ENCODE measurements at places on chromosomes 4 and X.

DNA sequence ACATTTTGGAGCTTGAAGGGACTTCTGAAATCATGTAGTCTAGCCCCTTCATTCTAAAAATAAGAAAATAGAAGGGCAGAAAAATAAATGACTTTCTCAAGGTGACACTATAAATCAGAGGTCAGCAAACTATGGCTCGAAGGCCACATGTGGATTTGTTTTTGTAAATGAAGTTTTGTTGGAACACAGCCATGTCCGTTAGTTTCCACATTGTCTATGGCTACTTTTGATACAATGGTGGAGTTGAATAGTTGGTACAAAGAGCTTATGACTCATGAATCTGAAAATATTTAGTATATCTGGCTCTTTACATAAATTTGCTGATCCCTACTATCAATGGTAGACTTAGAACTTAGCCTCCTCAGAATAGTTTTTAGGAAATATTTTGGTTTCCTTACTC, 302.4 kb upstream of the PRPS2 start:
- DNase-seq, result no peak

GRCh38 chr4:144801731-144802130, 155.8 kb downstream of the HHIP start:
- no peak for DNase-seq

DNA sequence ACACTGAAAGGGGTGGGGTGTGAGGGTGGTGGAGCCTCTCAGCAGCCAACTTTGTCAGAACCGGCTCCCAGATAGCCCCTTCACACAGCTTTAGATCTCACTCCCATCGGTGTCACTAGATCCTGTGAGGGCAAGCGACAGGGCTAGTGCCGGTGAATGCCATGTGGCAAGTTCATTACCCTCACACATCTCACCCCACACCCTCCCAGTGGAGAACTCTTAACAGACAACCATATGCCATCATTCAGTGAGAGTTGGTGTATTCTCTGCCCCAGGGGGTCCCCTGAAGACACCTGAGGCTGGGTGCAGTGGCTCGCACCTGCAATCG, 15.3 kb downstream of the SEPTIN6 start:
- no peak for DNase-seq

DNA sequence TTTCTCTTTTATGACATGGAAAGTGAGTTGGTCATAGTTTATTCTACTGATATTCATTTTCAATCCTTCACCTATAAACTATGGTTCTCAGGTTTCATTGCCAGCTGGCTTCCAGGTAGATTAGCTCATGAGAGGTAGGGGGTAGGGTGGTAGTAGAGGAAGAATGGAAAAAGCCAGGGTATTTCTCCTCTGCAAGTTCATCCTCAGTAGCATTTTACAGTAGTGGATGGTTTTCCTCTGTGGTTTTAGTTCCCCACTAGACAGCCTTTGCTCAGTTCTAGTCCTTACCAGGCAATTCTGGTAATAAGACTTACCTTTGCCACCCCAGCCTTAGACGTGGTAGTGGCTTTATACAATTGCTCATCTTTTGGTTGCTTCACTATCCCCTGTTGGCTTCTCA, 8.9 kb upstream of the NAA11 start:
- no peak for DNase-seq

- DNase-seq, result no peak
These were observed 8.0 kb downstream of the GASK1B start for GRCh38 chr4:158164768-158165213.

DNA sequence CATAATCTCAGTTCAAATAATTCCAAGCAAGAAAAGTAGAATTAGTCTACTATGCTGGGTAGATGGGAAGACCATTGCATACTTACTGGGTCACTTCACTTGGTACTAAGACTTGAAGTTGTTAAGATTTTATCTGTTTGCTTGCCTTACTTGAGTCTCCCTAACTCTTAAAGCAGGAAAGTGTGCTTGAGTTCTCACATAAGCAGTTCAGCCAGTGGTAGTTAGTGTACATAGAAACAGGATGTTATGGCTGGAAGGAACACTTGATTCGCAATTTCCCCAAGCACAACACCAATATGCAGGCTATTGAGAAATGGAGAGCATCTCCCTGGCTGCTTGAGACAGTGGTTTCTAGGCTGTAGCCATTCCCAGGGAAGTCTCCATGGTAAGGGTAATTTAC, 176.1 kb downstream of the MSL3 start:
- no peak for DNase-seq

- no peak for DNase-seq
These were observed 160.0 kb downstream of the SPCS3 start for GRCh38 chr4:176479767-176480166.

DNA sequence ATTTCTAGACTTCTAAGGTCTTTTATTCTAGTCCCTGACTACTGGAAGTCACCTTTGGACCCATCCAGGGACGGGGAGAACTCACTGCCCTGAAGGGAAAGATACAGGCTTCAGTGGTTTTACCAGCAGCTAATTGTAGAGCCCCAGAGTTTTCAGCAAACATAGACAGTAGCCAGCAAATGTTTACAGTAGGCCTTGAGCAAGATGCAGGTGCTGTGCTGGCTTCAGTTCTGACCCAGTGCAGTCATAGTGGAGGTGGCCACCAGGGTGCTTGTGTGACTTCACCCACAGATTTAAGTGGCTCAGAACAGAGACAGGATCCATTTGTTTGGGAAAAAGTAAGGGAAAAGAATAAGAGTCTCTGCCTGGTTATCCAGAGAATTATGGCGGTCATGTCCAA, 384.4 kb upstream of the AR start:
- DNase-seq, result no peak

DNA sequence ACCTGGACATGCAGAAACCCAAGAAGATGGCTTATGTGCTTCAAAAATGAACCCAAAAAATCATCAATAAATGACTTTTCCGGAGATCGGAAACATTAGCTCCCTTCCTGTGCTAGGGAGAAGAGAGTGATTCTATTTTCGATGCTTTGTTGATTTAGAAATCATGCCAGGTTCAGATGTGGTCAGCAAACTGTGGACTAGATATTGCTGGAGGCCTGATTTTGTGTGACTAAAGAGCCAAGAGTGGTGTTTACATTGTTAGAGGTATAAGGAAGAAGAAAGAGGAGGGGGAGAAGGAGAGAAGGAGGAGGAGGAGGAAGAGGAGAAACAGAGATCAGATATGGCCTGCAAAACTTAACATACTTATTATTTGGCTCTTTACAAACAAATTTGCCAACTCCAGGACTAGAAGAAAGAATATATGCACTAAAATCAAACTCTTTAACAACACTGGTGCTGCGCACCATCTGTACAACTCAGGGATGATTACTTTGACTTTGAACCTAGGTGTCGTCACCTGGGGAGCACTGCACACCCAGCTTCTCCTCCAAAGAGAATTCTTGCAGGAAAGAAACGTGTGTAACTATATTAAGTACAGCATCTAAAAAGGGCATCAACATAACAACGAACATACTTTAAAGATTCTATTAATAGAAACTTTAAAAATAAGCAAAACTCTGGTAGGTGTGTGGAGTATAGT, 664.9 kb upstream of the LCORL start:
- DNase-seq, result no peak

GRCh38 chr4:827209-828081, 1.5 kb upstream of the CPLX1 start:
- no peak for DNase-seq

DNA sequence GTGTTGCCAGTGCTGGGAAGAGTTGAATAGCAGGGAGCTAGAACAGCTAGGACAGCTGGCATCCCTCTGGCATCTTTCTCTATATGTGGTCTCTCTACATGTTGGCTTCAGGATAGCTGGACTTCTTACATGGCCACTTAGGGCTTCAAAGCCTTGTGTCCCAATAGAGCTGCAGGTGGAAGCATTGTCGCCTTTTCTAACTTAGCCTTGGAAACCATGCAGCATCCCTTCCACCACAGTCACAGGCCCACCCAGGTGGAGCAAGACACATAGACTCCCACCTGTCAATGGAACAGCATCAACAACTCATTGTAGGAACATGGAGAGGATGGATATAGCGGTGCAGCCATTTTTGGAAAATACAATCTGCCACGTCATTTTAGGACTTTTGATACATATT, 149.0 kb downstream of the AASDH start:
- DNase-seq, result no peak

DNA sequence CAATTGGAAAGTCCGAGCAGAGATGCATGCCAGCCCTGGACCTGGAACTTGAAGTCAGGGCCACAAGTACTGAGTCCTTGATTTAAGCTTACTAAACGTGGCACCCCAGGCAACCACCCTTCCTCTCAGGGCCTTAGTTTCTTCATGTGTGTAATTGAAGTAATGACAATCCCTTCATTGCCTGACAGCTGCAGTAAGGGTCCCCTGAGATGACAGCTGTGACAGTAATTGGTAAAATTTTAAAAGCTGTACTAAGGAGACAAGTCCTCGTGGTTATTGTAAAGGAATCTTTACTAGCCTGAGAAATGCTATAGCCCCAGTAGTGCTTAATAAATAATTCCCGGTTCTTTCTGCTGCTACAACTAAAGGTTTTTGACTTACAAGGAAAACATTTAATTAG, 175.1 kb upstream of the RADX start:
- DNase-seq, result no peak

- DNase-seq, result no peak
These were observed 34.6 kb upstream of the WFS1 start for GRCh38 chr4:6235012-6235411.

DNA sequence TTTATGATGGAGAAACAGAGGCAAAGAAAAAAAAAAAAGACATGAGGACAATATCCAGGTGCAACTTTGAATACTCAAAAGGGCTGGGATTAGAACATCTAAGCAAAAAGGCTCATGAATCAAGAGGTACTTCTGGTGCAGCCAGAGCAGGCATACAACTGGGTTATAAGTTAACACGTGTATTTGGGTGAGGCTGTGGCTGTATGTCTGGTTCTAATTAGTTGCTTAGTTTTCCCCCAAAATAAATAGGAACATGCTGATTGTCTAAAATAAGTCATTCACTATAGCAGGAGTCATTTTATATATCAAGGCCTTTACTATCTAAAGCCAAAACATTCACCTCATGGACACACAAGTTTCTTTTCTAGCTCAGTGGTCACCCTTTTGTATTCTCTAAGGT, 20.2 kb downstream of the NHS start:
- DNase-seq, result no peak

DNA sequence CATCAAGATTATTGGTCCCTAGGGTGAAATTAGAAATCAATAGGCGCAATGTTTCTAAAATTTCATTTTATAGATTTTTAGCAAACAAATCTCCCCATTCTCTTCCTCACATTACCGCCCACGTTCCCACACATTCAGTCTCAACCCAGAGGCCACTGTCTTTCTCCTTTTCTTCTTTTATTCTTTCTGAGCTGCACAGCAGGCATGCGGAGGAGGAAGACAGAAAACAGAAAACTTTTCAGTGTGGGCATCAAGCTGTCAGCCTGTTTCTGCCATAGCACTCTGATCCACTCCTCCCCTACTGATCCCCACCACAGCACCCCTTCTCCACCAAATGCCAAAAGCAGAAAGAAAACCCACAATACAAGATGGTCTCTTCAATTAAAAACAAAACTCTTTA, 94.8 kb upstream of the ADAMTS3 start:
- no peak for DNase-seq

DNA sequence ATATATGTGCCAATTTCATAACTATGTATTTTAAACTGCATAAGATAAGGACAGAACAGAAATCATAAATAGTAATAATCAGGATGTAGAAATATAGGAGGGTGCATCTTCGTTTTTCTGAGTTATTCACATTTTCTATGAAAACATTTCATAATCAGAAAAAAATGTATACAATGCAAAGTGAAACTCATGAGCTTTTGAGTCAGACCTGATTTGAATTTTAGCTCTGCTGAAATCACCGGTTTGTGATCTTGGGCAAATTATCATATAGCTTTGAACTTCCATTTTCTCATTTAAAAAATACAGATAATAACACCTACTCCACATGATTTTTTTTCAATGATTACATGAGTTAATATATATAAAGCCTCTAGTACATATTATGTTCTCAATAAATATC, 106.9 kb downstream of the KDR start:
- no peak for DNase-seq

DNA sequence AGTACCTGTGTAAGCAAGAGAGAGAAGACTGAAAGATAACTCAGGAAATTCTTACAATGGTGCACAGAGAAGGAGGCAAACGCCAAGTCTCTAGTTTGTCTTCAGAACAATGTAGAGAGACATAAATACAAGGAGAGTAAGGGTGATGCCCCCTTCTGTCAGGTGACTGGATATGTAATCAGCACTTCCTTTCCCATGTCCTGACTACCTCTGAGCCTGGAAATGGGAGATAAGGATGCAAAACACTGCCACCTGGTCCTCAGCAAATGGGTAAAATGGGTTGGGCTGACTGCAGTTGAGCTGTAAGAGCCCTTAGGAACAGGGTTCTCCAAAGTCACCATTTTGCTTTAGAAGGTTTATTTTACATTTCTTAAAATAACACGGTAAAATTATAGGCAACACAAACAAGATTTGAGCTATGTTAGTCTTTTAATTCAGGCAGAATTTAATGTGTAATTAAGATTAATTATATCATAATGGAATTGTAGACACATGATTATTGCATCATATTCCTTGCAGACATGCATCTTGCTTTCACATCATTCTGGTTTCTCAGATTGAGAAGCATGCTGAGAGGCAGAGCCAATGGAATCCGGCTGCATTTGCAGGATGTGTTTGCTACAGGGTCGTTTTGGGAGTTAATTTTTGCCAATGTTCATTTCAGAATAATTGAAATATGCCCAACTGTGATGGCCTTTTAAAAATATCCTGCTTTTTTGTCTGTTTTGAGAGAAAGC, 37.2 kb upstream of the ARX start:
- DNase-seq, result no peak

- DNase-seq, result no peak
These were observed 26.1 kb downstream of the PDGFC start for GRCh38 chr4:156945532-156945931.

DNA sequence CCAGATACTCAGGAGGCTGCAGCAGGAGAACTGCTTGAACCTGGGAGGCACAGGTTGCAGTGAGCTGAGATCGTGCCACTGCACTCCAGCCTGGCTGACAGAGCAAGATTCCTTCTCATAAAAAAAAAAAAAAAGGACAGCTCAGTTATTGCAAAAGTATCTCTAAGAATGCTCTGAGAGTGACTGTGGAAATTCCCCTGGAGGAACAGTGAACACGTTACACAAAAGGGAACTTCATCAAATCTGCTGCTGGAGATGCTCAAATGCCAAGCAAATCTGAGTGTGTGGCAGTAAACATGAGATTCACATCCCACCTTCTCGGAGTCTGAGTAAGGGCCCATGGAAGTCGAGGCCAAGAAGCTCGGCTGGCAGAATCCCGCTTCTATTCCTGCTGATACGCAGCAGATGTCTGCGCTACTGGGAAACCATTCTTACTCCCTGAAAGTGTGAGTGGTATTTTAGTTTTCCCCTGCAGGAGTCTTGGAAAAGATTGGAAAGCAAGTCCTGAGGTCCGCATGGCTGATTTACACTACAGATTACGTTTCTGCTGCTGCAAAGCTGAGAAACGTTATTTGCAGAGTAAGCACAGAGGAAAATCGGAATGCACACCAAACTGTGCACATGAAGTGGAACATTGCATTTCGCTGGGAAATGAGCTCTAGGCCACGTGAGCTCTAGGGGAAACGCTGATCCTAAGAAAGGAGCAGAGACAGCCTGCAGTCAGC, 162.9 kb downstream of the NSUN7 start:
- no peak for DNase-seq

Data from fibroblast of skin of left biceps (primary cell).